Astrocyte of the hippocampus (primary cell): ENCODE measurements at places on chromosomes 6 and 20.
A peak's percentile ranks its signal among the peaks of the same experiment; 100 is the strongest.

- no peak for DNase-seq
Observed at GRCh38 chr6:84357631-84358030, 130.2 kb upstream of the CEP162 start.

DNA sequence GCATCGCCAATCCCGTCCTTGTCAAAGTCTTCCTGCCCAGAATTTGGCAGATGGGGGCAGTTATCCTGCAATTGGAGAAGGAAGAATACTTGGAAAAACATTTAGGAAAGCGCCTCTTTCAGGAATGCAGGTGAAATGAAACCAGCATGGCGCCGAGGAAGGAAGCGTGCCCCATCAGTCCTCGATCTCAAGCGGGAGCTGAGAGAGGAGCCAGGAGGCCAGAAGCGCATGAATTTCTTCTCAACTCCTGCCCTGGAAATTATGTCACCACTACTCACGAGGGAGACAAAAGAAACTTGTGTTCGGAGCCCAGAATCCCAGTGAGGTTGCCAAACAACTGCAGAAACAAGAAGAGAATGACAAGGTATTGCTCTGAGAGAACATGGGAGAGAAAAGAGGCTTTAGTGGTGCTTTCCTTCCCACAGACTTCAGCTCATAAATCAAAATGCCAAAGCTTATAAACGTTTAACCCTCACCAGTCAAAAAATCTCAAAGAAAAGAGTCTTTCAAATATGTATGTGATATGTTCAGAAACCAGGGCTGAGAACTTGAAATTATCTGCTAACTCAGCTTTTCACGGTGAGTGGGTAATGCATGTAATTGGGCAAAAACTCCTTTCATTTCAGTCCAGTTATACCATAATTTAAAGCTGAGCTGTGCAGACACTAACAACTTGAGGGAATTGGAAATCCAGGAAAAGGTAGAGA lies 23.9 kb downstream of the THBS2 start:
- DNase-seq: peak; percentile 71

DNA sequence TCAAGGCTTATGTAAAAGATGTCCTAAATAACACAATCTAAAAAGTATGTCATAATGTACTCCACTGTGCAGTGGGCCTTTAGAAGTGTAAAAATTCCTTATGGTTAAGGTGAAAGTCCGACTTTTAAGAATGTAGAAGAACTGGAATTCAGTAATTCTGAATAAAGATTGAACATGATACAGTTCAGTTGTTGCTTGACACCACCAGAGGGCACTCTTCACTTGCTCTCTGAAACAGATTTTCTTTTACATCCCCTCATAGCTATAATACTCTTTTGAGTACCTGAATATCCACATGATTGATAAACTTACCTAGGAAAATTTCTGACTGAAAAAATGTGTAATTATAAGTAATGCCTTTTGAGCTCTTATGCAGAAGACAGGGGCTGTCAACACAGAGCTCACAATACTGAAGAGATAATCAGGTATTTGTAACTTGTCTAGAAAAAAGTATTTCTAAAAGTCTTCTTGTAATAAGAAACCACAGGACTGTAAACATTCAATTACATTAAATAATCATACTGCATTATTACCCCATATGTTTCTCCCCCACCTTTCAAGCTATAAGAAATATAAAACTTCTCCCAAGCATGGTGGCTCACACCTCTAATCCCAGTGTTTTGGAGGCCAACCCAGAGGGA lies 92.1 kb downstream of the POPDC3 start:
- peak; percentile 74 for DNase-seq

DNA sequence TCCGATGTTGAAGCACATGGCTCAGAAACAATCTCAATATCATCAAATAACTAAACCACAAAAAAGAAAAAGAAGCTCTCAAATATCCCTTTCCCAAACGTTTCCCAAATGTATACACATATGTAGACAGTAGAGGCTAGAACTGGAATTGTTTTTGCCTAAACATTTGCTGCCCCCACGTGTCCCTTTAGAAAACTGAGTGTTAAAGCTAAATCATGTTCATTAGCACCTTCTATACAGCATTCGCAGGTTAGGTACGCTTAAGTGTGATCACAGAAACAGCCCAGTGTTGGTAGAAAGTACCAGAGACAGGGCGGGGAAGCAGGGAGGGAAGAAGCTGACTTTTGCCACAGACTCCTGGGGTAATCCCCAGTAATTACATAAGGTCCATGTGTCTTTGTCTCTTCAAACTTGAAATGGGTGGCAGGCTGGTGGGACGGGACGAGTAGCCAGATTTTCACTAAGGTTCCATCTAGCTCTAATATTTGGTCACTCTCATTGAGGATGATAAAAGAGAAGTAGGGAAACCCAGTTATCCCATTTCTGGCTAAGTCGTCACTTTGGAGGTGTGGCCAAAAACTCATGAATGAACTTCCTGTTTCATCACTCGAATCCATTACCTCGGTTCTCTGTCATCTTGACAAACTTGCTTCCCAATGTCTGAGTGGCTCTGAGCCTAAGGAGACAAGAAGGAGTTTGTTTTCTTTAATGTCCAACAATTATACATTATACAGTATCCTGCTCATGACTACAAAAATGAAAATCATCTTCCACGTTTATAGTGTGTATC lies 15.0 kb upstream of the TFAP2A start:
- peak; percentile 71 for DNase-seq

- DNase-seq: no peak
Observed at GRCh38 chr20:63320041-63320511, 27.1 kb downstream of the COL20A1 start.

DNA sequence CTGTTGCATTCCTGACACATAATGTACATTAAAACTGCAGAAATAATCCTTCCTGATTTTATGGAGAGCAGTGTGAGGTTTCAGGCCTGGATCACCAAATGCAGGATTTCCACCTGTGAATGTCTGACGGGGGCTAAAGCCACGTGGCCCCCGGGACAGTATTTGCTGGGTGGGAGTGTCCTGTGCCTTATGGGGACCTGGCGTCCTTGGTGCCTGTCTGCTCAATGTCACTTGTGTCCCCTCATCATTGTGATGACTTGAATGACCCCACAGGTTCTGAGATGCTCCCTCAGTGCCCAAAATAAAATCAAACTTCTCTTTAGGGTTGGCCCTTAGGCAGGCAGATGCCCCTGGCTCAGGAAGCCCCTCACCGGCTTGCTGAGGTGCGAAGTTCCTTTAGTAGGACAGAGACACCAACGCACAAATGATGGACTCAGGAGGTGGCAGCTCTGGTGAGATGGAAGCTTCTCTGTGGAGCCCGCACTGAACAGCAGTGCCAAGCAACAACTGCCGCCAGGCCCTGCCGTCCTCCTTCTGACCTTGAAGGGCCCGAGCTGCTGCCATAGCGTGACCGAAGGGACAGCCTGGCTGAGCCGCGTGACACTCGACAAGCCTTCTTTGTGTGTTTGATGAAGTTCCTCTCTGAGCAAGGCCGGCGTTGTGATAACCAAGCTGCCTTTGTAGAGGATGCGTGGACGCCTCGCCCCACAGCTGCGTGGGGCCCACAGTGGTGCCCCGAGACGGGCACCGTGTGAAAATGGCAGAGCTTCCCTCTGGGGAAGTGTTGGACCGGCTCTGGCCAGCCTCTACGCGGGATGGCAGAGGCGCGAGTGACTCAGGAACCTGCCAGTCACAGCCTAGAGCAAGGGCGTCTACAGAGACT lies 30.9 kb downstream of the FRMD1 start:
- DNase-seq: no peak

GRCh38 chr6:134995536-134995935 lies 45.6 kb upstream of the ALDH8A1 start:
- DNase-seq: no peak

GRCh38 chr6:56699066-56699654 lies 56.5 kb upstream of the DST start:
- DNase-seq: peak; percentile 38

- DNase-seq: no peak
Observed at GRCh38 chr6:14506656-14507246, 389.2 kb downstream of the CD83 start.

- peak; percentile 85 for DNase-seq
Observed at GRCh38 chr6:42452171-42453030, 675 bp upstream of the TRERF1 start.

DNA sequence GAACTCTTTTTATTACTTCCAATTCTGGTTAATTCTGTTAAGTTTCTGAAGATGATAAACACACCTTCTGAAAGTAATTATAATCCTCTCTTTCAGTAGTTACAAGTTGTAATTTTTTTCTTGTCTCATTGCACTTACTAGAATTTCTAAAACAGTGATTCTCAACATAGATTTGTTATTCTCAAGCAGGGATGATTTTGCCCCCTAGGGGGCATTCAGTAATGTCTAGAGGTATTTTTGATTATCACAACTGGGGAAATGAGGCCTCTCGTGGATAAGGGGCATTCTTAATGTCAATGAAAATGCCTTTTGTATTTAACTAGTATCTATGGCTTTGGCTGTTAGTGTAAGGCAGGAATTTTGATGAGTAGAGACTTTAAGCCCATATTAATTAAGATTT lies 39.4 kb upstream of the MAFB start:
- DNase-seq: no peak

DNA sequence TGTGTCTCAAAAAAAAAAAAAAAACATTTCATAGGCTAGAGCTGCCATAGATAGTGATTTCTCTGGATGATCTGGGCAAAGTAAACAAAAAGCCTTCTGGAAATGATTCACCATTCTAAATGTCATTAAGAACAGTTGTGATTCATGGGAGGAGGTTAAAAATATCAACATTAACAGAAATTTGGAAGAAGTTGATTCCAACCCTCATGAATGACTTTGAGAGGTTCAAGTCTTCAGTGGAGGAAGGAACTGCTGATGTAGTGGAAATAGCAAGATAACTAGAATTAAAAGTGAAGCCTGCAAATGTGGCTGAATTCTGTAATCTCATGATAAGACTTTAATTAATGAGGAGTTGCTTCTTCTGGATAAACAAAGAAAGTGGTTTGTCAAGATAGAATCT lies 26.8 kb upstream of the MMP24 start:
- DNase-seq: no peak

DNA sequence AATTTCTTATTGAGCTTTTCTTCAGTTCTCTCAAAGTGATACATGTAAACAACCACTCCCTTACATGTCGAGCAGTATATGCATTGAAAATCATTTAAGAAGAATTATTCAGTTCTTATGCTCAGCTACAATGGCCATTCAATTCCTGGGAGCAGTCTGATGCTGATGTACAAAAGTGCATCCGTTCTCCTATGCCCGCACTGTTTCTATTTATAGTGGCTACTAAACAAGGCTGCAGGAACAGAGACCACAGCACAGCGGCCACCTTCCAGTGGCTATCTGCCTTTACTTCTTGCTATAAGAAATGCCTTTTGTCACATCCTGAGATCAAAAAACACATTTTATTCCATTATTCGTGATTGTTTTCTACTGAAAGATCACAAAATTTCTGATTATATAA lies 82.2 kb downstream of the FHL5 start:
- DNase-seq: no peak

GRCh38 chr6:9062596-9062995 lies 627.3 kb upstream of the SLC35B3 start:
- DNase-seq: no peak

- DNase-seq: no peak
Observed at GRCh38 chr6:88135578-88136114, 30.5 kb downstream of the CNR1 start.

DNA sequence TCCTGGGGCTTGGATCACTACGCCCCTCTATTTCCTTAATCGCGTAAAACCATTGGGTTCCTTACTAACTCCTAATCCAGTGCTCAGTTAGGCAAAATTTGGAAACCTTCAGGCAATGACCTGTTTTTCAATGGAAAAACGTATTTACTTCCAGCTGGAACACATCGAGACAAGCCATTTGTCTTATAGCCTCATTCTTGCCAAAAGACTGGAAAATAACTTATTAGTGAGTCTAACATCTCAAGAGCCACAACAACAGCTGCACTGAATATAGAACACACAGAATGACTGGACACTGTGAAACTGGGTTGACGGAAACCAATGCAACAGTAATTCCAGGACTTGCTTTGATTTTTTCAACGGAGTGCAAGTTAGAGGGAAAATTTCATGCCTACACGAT lies 125.2 kb upstream of the MAP3K7 start:
- DNase-seq: no peak

GRCh38 chr20:56857950-56858349 lies 228.8 kb downstream of the TFAP2C start:
- DNase-seq: no peak

DNA sequence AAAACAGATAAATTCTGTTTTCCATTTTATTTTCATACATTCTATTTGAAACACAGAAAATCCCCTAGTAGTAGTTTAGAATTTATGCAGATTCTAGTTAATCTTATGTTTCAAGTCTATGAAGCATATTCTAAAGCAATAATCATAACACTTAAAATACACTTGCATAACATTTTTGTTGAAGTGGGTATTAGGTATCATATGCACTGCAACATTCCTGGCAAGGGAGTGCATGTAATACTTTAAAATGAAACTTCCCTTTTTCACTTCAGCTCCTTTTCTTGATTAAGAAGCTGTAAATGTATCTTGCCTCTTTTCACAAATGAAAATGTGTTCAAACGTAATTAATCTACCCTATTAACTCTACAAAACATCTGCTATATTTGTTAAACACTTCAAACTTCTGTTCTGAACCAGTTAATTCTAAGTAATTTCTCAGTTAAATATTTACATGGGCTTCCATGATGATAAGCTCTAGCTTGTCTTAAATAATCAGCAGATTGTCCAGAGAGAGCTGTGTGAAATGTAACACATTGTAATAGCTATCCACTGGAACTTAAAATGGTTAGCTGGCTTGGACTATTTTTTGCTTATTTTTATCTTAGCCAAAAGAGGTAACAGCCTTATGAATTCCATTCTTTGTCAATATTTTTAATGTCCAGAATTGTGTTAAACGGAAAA lies 192.8 kb downstream of the COL19A1 start:
- no peak for DNase-seq
